ENCODE measurements at places on chromosomes 1 and 21. TPM values are rescaled to one million over a fixed set of nuclear protein-coding genes. Genes with fewer than 3 reads are reported as not detected.

- DNase-seq: no peak
Measured at GRCh38 chr1:2232916-2233438, 4.9 kb downstream of the SKI start.

- DNase-seq: no peak
Measured at GRCh38 chr1:98420376-98421084, 241.0 kb upstream of the SNX7 start.

The ARHGEF10L gene
- 31.0 TPM for total RNA-seq

- DNase-seq: no peak
Measured at GRCh38 chr1:11339346-11340232, 66.6 kb downstream of the UBIAD1 start.

Measured in Caki2 (cell line).